ENCODE measurements at places on chromosomes 7 and 10.

GRCh38 chr7:83149466-83149865 lies 13.2 kb downstream of the PCLO start:
- no peak for DNase-seq

GRCh38 chr10:6473901-6474370 lies 106.1 kb downstream of the PRKCQ start:
- no peak for DNase-seq

- DNase-seq, result no peak
Measured at GRCh38 chr10:62433181-62433692, 59.1 kb downstream of the ZNF365 start.

GRCh38 chr7:158945519-158945918 lies 89.2 kb downstream of the DYNC2I1 start:
- no peak for DNase-seq

- no peak for DNase-seq
Measured at GRCh38 chr10:75065076-75065475, 46.4 kb upstream of the SAMD8 start.

DNA sequence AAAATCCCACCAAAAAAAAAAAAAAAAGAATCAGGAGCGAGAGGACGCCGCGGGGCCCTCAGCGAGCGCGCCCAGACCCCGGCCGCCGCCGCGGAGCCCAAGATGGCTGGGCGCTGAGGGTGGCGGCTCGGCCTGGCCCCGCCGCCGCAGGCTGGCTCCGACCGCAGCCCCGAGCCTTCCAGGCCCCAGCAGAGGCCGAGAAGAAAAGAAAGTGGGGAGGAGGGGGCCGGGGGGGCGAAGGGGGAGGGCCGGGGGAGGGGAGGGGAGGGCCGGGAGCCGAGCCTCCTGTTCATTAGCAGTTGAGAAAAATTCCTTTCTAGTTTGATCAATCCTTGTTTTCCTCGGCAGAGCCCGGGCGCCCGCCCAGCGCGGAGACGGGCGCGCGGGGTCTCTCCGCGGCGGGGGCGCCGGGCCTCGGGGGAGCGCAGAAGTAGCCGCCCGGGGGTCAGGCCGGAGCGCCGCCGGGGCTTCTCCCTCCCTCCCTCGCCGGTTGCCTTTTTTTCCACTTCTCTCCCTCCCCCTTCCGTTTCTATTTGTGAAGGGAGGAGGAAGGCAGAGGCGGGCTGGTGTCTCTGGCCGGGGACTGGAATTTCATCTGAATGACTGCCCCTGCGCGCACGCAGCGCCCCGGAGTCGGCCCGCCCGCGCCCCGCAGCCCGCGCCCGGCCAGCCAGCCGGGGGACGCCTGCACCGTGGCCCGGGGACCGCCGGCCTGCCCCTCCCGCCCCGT lies 778 bp upstream of the TRIM8 start:
- peak; percentile 53 for DNase-seq

DNA sequence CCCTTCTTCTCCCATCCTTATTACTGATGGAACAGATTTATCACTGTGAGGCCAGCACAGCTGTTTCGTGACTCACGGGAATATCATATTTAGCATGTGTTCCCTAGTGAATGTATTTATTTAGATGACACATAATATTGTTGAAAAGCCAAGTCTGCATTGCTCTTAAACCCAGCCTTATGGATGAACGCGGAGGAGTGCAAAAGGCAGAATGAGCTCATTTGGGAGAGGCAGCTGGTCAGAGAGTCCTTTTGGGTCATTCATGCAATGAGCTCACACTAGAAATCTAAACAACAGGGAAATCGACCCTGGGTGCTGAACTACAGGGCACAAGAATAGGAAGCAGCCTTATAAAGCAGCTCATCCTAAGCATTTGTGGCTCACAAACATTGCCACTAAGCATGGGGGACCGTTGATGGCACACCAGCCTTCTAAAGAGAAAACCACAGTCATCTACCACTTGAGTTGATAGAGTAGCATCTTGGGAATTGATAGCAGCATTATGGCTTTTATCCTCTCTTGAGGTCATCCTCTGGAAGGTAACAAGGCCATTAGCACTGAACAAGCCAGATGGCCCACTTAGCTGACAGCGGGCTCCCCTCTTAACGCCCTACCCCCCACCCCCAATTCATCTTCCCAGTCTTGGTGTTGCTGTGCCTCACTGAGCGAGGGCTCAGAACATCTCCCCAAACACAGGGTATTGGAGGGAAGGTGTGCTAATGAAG lies 32.9 kb upstream of the SDK1 start:
- DNase-seq, result no peak

GRCh38 chr7:38796626-38797501 lies 112.1 kb downstream of the VPS41 start:
- DNase-seq, result peak; percentile 54

- DNase-seq, result no peak
Measured at GRCh38 chr10:79379512-79380124, 32.3 kb downstream of the PPIF start.

GRCh38 chr7:138713191-138713590 lies 12.0 kb upstream of the SVOPL start:
- no peak for DNase-seq

DNA sequence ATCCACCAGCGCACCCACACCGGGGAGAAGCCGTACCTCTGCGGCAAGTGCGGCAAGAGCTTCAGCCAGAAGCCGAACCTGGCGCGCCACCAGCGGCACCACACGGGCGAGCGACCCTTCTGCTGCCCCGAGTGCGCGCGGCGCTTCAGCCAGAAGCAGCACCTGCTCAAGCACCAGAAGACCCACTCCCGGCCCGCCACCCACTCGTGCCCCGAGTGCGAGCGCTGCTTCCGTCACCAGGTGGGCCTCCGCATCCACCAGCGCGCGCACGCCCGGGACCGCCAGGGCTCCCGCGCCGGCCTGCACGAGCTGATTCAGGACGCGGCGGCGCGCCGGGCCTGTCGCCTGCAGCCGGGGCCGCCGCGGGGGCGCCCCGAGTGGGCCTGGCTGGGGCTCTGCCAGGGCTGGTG lies 17.7 kb downstream of the ZNF775 start:
- no peak for DNase-seq

DNA sequence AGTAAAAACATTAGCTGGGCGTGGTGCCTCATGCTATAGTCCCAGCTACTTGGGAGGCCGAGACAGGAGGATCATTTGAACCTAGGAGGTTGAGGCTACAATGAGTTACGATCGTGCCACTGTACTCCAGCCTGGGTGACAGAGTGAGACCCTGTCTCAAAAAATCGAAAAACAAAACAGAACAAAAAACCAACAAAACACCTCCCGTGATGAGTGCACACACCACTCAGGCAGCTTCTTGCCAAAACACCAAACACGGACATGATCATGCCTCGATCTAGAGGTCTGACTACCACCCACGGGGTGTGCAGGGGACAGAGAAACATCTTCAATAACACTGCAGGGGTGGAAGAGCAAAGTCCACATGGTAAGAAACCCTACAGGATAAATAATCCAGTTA lies 44.4 kb downstream of the AMZ1 start:
- no peak for DNase-seq

DNA sequence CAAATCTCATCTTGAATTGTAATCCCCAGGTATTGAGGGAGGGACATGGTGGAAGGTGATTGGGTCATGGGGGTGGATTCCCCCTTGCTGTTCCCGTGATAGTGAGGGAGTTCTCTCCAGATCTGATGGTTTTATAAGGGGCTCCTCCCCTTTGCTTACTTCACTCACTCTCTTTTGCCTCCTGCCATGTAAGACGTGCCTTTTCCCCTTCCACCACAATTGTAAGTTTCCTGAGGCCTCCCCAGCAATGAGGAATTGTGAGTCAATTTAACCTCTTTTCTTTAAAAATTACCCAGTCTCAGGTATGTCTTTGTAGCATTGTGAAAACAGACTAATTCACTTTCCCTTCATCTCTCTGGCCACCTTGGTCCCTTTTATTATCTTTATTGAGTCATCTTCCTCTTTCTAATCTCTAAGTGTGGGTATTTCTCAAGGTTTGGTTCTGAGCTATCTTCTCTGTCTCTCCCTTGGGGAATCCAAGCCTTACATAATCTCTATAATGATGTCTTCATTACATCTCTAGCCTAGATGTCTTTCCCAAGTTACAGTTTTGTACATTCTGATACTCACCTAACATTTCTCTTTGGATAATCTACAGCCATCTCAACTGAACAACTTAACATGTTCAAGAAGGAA lies 99.1 kb upstream of the JCAD start:
- no peak for DNase-seq

GRCh38 chr10:128429835-128430513 lies 303.8 kb upstream of the MKI67 start:
- DNase-seq, result no peak

- DNase-seq, result no peak
Measured at GRCh38 chr10:89973326-89973725, 271.9 kb downstream of the KIF20B start.

- DNase-seq, result no peak
Measured at GRCh38 chr7:150476285-150476684, 25.9 kb downstream of the GIMAP8 start.

GRCh38 chr7:33645104-33645503 lies 260.2 kb upstream of the BMPER start:
- DNase-seq, result no peak

Data from D341Med (cell line).